Activated CD8-positive, alpha-beta T cell treated with anti-CD3 and anti-CD28 coated beads for 36 hours (primary cell): ENCODE measurements at places on chromosomes 2 and 18. TPM values are rescaled to one million over a fixed set of nuclear protein-coding genes. Genes with fewer than 3 reads are reported as not detected.

The NOSTRIN gene
- not detected for total RNA-seq

The DSC1 gene
- total RNA-seq, result 0.23 TPM

The DSG3 gene
- not detected for total RNA-seq

The VWA3B gene
- not detected for total RNA-seq

The ACVR1C gene
- 2.2 TPM for total RNA-seq

The HSBP1L1 gene
- total RNA-seq, result 5.1 TPM

DNA sequence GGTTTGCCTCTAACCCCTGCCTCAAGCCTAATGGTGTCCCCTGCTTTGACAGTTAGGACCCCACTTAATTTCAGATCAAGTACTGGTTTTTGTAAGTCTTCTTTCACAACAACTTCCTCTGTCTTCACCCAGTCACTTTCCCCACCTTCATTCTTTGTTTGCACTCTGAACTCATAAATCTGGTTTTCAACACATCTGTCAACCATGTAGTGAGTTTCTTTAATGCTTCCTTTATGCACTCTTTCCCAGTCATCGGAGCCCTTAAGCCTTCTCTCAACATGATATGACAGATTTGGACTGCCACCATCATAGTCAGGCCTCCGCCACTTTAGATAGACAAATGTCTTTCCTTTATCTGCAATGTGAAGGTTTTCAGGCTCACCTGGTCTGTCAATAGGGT is 109.1 kb downstream of the PLEKHA3 start:
- no peak for DNase-seq

- peak; percentile 86 for DNase-seq
Measured at GRCh38 chr18:49814147-49814499, 790 bp upstream of the ACAA2 start.

DNA sequence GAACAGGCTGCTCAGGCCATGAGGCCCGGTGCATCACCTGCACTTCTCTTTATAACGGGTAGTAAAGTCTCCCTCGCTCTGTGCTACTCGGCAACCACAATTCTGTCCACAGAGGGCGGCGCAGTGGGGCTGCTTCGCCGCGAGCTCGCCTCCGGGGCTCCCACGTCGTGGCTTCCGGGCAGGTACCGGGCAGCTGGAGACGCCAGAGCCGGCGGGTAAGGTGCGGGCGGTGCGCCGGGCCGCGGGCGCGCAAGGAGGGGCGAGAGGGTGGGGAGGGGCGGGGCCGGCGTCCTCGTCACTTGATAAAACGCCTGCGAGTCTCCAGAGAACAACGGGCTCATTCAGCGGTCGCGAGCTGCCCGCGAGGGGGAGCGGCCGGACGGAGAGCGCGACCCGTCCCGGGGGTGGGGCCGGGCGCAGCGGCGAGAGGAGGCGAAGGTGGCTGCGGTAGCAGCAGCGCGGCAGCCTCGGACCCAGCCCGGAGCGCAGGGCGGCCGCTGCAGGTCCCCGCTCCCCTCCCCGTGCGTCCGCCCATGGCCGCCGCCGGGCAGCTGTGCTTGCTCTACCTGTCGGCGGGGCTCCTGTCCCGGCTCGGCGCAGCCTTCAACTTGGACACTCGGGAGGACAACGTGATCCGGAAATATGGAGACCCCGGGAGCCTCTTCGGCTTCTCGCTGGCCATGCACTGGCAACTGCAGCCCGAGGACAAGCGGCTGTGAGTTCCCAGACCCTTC is at the start of gene ITGA6:
Gene ITGA6 (plus strand): TSS at position 331 of the 734 bp plus-strand sequence.
- peak; percentile 77 for DNase-seq

DNA sequence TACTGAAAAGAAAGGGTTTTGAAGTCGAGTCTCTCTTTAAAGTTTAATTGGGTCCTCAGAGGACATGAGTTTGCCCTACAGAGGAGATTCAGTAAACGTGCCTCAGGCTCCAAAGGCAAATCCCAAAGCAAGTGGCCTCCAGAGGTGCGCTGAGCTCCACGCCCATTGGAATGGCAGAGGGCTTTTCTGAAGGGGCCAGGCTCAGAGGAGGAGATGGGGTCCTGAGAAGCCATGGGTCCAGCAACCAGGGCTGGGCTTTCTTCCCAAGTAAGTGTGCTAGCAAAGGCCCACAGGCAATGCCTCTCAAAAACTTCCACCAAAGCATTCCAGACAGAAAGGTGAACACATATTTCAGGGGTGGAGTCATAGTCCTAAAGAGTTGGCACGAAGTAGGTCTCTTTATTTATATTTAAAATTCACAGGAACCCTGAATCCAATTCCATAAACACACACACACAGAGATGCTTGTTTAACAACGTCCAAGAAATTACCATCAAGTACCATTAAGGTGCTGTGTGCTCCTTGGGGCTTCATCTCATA is 93.0 kb upstream of the SH3BP4 start:
- DNase-seq, result no peak

DNA sequence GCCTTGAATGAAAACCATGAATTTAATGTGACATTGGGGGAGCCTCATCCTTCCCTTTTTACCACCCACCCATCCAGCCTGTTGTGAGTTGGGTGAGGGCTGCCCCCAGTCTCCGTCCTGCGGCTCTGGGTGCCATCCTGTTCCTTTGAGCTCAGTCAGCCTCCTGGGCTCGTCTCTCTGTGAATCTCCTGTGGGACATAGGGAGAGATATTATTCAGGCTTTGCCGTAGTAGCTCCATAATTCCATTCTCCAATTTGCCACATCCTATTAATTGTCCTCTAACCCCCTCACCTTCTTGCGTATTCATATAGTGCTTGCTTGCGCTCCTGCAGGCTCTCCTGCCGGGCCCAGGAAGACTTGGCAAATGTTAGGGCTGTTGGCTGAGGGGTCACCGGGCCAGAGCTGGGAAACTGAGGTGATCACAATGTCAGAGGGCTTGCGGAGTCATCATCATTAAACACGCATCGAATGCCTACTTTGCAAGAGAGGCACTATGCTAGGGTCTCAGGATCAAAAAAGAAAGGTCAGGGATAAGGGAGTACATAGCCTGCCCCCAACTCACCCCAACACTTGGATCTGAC is 709 bp upstream of the DQX1 start:
- DNase-seq, result no peak

DNA sequence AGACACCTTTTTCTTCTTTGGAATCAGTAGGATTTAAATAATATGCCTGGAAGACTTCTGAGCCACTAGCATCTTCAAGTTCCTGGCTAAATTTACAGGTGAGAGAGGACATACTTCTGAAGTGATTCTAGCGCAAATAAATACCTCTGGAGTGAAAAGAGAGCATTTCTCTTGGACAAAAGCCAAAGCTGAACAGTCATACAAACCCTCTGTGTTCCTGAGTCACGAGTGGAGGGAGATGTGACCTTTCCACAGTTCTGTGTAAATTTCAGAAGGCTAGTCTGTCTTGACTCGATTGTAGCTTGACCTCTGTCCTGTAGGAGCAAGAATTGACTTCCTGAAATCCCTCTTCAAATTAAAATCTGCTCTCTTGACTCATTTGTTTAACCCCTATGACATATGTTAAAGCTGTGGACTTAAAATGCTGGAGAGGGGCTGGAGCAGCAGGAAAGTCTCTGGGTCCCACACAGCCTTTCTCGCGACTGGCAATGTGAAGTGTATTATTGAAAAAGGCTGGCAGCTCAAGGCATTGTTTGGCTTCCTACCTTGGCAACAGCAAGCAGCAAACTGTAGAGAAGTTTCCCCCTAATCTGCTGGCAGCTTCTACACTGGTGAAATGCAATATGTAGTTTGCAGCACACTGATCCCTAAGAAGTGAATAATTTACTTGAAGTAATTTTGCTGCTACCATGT is 79.6 kb upstream of the GCFC2 start:
- no peak for DNase-seq

DNA sequence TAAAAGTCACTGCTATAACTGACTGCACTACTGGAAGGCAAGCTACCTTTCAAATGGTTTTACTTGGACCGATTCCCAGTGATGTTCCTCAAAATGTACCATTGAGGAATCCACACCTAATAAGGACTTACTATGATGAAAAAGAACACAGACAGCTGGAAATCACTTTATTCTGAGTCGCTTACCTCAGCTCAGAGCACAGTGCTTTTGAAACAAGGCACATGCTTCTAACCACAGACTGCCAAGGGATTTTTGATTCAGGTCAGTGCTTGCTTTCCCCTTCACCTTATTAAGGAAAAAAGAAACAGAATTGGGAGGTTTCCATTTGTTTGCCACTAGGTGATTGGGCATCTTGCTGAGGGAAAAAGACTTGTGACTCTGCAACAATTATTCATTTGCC is 707.5 kb upstream of the FSHR start:
- DNase-seq, result no peak

- DNase-seq, result no peak
Measured at GRCh38 chr18:48784656-48785055, 166.1 kb downstream of the SMAD7 start.

DNA sequence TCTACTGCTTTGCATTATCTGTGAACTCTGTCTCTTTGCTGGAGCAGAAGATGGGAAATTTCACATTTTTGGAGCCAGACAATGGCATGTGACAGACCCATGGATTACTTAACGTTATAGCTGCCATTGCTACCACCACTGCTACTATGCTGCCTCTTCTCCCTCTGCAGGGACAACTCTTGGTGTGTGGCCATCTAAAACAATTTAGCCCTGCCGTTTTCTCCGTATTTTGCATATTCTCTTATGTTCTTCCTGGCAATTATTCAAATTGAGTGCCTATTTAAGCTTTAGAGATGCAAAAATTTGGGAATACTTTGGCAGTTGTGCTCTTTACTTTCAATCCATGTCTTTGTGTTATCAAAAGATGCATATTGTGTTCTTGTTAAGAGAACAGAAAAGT is 386.8 kb downstream of the XIRP2 start:
- no peak for DNase-seq

- DNase-seq, result peak; percentile 53
Measured at GRCh38 chr2:8337321-8337720, 344.5 kb upstream of the ID2 start.

DNA sequence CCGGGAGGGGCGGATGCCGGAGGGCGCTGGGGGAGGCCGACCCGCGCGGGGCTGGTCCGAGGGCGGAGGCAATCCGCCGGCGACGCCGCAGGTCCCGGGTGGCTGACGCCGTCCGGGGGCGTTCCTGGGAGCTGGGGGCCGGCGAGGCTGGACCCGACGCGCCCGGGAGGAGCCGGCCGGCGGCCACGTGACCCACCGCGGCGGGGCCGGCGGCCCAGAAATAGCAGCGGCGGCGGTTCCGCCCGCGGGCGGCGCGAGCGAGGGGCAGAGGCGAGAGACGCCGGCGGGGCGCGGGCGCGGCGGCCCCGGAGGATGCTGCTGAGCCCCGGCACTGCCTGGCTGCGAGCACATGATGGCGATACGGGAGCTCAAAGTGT is at the start of gene RAB31:
Gene RAB31 (plus strand): TSS at position 245 of the 377 bp plus-strand sequence. CDS start 105 bp downstream, at position 350.
- DNase-seq, result peak; percentile 15

- DNase-seq, result no peak
Measured at GRCh38 chr18:51953521-51953920, 386.5 kb upstream of the DCC start.

- DNase-seq, result no peak
Measured at GRCh38 chr2:128646691-128647090, 328.0 kb upstream of the HS6ST1 start.
